Type B pancreatic cell (in vitro differentiated cells): ENCODE measurements at places on chromosomes 16 and 17.

GRCh38 chr16:84595052-84595481 is 22.8 kb downstream of the COTL1 start:
- DNase-seq: no peak

DNA sequence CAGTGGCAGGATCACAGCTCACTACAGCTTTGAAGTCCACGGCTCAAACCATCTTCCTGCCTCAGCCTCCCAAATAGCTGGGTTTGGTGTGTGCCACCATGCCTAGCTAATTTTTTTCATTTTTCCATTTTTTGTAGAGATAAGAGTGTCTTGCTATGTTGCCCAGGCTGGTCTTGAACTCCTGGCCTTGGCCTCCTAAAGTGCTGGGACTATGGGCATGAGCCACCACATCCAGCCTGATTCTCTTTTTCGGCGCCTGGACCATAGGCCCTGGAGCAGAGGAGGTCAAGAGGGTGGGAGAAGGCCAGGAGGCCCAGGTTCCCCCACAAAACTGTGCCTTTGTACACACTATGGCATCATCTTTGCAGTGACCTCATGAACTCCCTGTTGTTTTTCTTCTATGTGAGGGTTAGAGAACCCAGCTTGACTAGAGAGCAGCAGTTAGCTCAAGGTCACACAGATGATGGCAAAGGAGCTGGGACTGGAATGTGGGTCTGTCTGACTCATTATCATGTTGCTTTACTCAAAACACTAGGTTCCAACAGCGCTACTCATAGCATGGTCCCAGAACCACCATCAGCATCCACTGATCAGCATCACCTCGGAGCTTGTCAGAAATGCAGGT is 16.3 kb downstream of the SCN4A start:
- no peak for DNase-seq

GRCh38 chr16:90034504-90034903 is 15.2 kb upstream of the DBNDD1 start:
- no peak for DNase-seq

DNA sequence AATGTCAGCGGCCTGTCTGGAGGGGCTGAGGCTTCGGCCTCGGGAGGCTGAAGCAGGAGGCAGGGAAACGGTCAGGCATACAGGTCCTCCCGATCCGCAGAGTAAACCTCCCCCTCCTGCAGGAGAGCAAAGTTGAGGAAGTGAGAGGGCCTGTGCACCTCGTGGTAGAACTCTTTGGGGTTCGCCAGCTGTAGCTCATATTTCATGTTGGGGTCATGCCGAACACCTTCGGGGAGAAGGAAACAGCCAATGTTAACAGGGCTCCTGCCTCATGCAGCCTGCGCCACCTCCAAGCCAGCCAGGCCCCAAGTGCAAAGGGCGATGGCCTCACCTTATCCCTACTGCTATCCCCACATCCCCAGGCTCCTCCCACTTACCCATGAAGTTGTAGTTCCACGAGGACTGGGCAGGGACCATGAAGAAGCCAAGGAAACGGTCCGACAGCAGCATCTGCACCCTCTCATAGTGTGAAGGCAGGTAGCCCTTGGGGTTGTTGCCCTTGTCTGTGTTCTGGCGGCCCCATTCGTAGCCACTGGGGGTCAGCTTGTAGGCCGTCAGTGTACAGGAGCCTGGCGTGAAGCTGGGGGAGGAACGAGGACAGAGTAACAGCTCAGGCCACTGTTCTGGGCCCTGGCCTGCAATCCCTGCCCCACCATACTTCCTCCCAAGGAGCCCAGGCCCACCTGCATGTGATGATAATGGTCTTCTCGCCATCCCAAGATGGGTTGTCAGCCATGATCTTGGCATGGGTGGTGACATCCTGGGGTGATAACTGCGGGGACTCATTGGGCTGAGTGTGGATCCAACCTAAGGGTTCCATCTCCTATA is 1.3 kb upstream of the RILP start:
- no peak for DNase-seq

- no peak for DNase-seq
Observed at GRCh38 chr17:7572338-7572587, 7.2 kb upstream of the CD68 start.

- DNase-seq: no peak
Observed at GRCh38 chr17:80649200-80649644, 104.6 kb downstream of the RPTOR start.
